Stimulated activated CD8-positive, alpha-beta memory T cell treated with anti-CD3 and anti-CD28 coated beads, Interleukin-7, amount 100 ng/mL, for 4 hours (primary cell): ENCODE measurements at places on chromosomes 5 and 9.

DNA sequence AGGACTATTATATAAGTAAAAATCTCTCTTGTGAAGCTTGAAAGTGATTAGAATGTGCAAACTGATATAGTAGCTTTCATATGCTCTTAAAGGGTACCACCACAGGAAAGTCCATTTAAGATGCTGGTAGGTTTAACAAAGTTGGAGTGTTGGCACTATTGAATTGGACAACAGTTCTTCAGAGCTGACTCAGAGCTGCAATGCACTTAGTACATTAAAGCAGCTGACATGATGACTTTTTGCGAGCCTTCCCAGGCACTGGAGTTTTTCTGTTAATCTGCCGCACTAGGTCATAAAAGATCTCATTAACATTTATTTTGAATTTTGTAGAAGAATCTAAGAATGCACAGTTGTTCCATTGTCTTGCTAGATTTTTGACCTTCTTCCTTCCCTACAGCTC is 243.8 kb downstream of the ADAMTSL1 start:
- no peak for DNase-seq

- DNase-seq, result no peak
Observed at GRCh38 chr5:148085977-148086705, 22.4 kb downstream of the SPINK5 start.

GRCh38 chr9:137673886-137674285 is 55.1 kb downstream of the EHMT1 start:
- DNase-seq, result no peak

DNA sequence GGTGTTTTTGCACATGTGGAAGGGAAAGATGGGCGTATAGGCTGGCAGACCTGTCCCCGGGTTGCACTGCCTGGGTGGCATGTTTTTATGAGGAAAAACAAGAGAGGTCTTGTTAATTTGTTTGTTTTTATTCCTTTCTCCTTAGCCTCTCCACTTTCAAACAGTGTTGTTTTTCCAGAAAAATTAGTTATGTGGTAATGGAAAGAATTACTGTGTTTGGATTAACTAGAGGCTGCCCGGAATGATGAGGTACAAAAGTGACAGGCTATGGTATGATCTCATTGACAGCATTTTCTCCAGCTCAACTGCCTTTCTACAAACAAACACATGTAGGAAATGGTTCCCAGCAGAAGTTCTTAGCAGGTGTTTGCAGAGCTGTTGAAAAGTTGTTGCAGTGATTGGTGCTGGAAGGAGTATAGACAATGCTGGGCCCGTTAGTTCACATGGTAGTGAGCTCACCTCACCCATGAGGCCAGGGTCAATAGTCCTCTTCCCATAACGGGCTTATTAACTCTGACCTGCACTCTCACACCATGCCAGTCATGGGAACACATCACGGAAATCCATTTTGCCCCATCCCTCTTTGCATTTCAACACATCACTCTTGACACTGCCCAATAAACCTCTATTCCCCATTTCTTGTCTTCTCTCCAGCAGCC is 111.3 kb upstream of the SAP30L start:
- no peak for DNase-seq

DNA sequence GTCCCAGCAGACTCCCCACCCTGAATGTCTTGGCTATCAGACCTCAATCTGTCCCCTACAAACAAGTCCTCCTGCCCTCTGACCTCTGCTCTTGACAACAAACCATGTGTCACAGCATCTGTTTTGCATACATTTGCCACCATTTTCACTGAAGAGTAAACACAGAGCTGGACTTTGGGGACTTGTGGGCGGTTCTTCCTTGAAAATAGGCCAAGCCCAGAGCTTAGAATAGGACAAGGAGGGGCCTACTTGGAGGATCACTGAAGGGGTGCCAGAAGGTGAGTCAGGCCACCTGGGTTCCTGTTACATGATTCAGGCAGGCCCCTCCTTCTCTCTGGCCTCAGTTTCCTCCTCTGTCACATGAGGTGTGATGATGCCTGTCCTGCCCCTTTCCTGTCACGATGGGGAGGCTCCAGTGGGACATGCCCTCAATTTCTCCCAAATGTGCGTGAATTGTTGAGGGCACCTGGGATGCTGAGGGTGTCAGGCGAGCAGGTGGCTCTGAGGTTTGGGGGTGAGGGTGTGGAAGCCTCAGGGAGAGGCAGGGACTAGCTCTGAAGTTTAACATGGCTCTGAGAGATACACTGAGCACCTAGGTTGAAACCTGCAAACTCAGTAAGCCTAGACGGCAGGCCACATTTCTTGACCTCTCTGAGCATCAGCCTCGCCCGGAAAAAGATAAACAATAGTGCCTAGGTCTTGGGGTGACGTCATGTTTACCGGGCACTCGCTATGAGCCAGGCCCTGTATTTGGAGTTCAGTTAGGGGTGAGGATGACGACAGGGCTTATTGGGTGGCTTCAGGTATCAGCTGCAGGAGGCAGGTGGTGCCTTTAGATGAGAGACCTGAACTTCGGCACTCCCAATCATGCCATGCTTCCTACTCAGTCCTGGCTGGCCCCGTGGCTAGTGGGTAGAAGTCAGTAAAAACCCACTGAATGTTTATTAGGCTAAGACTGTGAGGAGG is 107.6 kb upstream of the PITX1 start:
- no peak for DNase-seq

- DNase-seq, result peak; percentile 29
Observed at GRCh38 chr9:78121488-78121887, 89.9 kb upstream of the GNAQ start.

GRCh38 chr5:61884252-61884855 is 421.7 kb upstream of the KIF2A start:
- no peak for DNase-seq

- no peak for DNase-seq
Observed at GRCh38 chr5:79413112-79413511, 100.8 kb downstream of the HOMER1 start.

- DNase-seq, result no peak
Observed at GRCh38 chr9:13786131-13786530, 506.6 kb upstream of the MPDZ start.

- DNase-seq, result no peak
Observed at GRCh38 chr5:93454896-93455295, 126.1 kb downstream of the NR2F1-AS1 start.

GRCh38 chr5:122173474-122174415 is 44.4 kb downstream of the ZNF474 start:
- DNase-seq, result no peak

- no peak for DNase-seq
Observed at GRCh38 chr9:114631166-114631565, 20.1 kb downstream of the TMEM268 start.

DNA sequence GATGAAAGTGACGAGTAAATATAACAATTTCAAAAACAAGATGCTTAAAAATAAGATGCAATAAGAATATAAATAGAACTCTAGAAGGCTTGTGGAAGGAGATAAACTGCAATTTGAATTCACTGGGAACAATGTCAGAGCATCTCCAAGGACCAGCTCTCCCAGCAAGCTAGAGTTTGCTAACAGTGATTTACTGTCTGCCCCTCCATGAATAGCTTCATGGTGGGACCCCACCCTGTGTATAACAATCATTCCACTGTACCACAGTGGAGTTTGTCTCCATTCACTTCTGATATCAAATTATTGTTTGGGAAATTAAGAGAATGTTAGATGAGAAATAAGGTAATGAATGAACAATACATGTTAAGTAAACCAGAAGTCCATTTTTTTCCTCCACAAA is 7.3 kb upstream of the SEMA6A start:
- DNase-seq, result no peak

- no peak for DNase-seq
Observed at GRCh38 chr5:143033535-143034250, 263.5 kb downstream of the ARHGAP26 start.

GRCh38 chr5:81590498-81591384 is 160.2 kb downstream of the SSBP2 start:
- no peak for DNase-seq

DNA sequence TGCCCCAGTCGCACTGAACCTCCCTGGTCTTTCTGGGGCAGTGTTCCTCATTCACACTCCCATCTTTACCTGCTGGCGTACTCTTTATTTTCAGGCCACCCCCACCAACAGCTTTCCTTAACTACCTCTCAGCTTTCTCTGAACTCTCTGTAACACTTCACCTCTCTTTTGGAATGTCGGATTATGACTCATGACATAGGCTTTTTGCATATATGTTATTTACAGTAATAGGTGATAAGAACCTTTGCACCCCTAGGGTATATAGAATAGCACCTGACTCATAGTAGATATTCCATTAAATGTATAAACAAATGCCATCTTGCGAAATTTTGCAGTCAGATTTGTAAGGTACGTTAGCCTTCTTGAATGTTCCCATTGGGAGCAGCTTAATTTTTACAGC is 52.9 kb upstream of the MIER3 start:
- no peak for DNase-seq

- DNase-seq, result no peak
Observed at GRCh38 chr5:33080287-33080686, 360.5 kb upstream of the TARS1 start.
